Activated T-helper 17 cell treated with anti-CD3 and anti-CD28 coated beads, Interleukin-2, amount 50 U/mL, for 72 hours (primary cell): ENCODE measurements at places on chromosomes 7 and 10.

- ATAC-seq = no peak
Measured at GRCh38 chr7:116363637-116364432, 135.7 kb upstream of the CAV2 start.

DNA sequence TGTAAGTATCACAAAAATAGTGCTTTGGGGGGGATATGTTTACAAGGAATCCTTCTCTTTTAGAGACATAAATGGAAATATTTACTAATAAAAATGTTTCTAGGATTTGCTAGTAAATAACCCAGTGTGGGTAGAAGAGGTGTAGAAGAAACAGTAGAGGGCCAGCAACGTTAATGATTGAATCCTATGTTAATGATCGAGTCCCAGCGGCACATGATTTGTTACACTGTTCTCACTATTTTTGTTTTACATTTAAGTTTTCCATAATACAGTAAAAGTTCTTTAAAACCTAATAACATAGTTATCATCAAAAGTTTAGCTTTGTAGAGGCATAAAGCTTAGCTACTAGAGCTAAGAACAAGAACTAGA lies 66.0 kb downstream of the UBE2H start:
- ATAC-seq = no peak

DNA sequence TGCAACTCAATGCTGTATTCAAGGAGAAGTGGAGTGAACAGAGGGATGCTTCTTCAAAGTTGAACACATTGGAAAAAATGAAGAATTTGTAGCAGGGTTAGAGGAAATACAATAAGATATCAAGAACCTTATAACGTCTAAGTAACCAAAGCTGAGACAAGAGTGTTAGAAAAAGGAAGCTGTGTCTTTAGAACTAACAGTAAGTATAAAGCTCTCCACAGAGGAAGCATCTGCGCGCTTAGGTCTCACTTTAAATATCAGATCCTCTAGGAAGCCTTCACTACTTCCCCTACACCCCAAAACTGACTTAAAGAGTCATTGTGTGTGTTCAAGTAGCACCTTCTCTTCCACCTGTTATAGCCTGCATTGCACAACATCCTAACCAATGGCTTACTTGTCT lies 43.0 kb downstream of the CH25H start:
- no peak for ATAC-seq

- no peak for ATAC-seq
Measured at GRCh38 chr7:111147708-111148533, 57.0 kb downstream of the LRRN3 start.

DNA sequence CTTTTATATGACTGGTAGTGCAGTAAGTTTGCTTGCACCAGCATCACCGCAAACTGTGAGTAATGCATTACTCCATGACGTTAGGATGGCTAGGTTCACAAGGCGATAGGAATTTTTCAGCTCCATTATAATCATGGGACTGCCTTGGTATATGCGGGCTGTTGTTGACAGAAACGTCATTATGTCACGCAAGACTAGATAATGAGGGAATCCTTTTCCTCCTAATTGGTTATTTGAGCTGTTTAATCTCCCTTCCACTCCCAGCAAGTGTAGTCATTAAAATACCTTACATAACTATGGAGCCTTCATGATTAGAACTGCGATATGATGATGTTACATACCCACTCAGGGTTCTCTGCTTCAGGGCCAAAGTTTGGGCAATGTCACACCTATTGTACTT lies 17.3 kb downstream of the KLLN start:
- ATAC-seq = no peak

DNA sequence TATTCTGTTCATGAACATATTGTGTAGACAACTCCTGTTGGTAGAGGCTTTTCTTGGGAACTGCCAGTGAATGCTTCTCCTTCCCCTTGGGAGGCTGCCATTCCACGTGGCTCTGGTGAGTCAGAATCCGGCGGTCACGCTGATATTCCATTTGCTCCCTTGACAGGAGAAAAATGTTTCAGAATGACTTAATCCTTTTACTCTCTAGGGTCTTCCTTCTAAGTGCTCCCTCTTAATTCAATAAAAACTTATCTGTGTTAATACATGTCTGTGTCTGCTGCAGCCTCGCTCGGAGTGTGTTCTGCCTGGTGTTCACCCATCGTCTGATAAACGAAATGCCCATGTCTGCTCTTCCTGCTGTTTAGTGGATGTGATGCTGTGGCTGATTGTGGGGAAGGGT lies 278.6 kb downstream of the ARHGAP12 start:
- no peak for ATAC-seq
